Smooth muscle cell of the pulmonary artery (primary cell): ENCODE measurements at places on chromosomes 4 and X. TPM values are rescaled to one million over a fixed set of nuclear protein-coding genes. Genes with fewer than 3 reads are reported as not detected.

Gene TGIF2LX
- total RNA-seq = not detected in 2 replicates

Gene ENPP6
- total RNA-seq = not detected in 2 replicates

Gene GRXCR1
- total RNA-seq = not detected in 2 replicates

Gene SPIN4
- 1.8 and 4.2 TPM in 2 replicates for total RNA-seq

Gene SCML1
- 8.5 TPM in 2 replicates for total RNA-seq

Gene PDK3
- total RNA-seq = 21.3 and 32.3 TPM in 2 replicates

Gene SERTM2
- 0.03 TPM in 1 of 2 replicates, not detected in the other for total RNA-seq

Gene XK
- 0.13 TPM in 2 replicates for total RNA-seq

Gene NAP1L2
- 1.2 and 1.3 TPM in 2 replicates for total RNA-seq

Gene CXCL11
- not detected in 2 replicates for total RNA-seq

Gene SHOX
- not detected in 2 replicates for total RNA-seq

Gene EREG
- total RNA-seq = 0.23 and 7.9 TPM in 2 replicates

Gene PDLIM3
- total RNA-seq = 62.4 and 86.4 TPM in 2 replicates

Gene GPR173
- 2.9 and 5.5 TPM in 2 replicates for total RNA-seq

Gene SOX3
- total RNA-seq = not detected in 2 replicates

Gene TBC1D1
- 78.5 and 86.4 TPM in 2 replicates for total RNA-seq

Gene FAT4
- 25.0 and 39.0 TPM in 2 replicates for total RNA-seq

Gene IL3RA
- 0.07 TPM in 1 of 2 replicates, not detected in the other for total RNA-seq

Gene PNMA5
- total RNA-seq = not detected in 2 replicates

Gene SPP1
- total RNA-seq = 2.4 and 11.6 TPM in 2 replicates

Gene PDZD4
- 0.07 and 0.33 TPM in 2 replicates for total RNA-seq

Gene GC
- total RNA-seq = not detected in 2 replicates

Gene FGF16
- 0.30 and 1.5 TPM in 2 replicates for total RNA-seq

Gene NSDHL
- 11.6 and 13.7 TPM in 2 replicates for total RNA-seq

Gene ASB5
- total RNA-seq = 0.83 and 2.2 TPM in 2 replicates

Gene AMER1
- 2.6 and 3.6 TPM in 2 replicates for total RNA-seq

Gene MTTP
- 0.33 TPM in 1 of 2 replicates, not detected in the other for total RNA-seq

Gene FAM90A26
- total RNA-seq = not detected in 2 replicates

Gene RGN
- 4.5 and 4.7 TPM in 2 replicates for total RNA-seq

Gene MYOZ2
- 1.4 and 4.4 TPM in 2 replicates for total RNA-seq

Gene FAM156B
- total RNA-seq = 12.3 and 21.7 TPM in 2 replicates

Gene STK26
- 5.1 and 6.3 TPM in 2 replicates for total RNA-seq

Gene TMEM156
- total RNA-seq = 0.20 TPM in 1 of 2 replicates, not detected in the other

Gene CLDN22
- under 0.01 TPM in 1 of 2 replicates, not detected in the other for total RNA-seq

Gene ERVMER34-1
- not detected in 2 replicates for total RNA-seq

Gene C4orf51
- total RNA-seq = not detected in 2 replicates

Gene IL2
- total RNA-seq = not detected in 2 replicates

Gene LINC00632
- total RNA-seq = 9.7 and 13.3 TPM in 2 replicates

Gene GYG2
- 0.86 and 1.6 TPM in 2 replicates for total RNA-seq

Gene JCHAIN
- total RNA-seq = 0.10 and 0.13 TPM in 2 replicates

Gene KLHL13
- total RNA-seq = 8.6 and 10.6 TPM in 2 replicates

Gene CFP
- total RNA-seq = 0.07 and 0.10 TPM in 2 replicates

Gene PIGA
- total RNA-seq = 9.2 and 12.3 TPM in 2 replicates

Gene DRP2
- 1.0 and 1.8 TPM in 2 replicates for total RNA-seq

Gene SYTL5
- total RNA-seq = 2.2 and 2.9 TPM in 2 replicates

Gene PTTG2
- 0.26 TPM in 1 of 2 replicates, not detected in the other for total RNA-seq

Gene EFHC2
- 0.07 and 0.13 TPM in 2 replicates for total RNA-seq

Gene GPR50
- not detected in 2 replicates for total RNA-seq

Gene CHIC1
- 8.1 and 10.2 TPM in 2 replicates for total RNA-seq

Gene BST1
- total RNA-seq = 21.0 and 55.3 TPM in 2 replicates

Gene NOX1
- total RNA-seq = not detected in 2 replicates
